ENCODE measurements at places on chromosomes 6 and 20.
A peak's percentile ranks its signal among the peaks of the same experiment; 100 is the strongest.

DNA sequence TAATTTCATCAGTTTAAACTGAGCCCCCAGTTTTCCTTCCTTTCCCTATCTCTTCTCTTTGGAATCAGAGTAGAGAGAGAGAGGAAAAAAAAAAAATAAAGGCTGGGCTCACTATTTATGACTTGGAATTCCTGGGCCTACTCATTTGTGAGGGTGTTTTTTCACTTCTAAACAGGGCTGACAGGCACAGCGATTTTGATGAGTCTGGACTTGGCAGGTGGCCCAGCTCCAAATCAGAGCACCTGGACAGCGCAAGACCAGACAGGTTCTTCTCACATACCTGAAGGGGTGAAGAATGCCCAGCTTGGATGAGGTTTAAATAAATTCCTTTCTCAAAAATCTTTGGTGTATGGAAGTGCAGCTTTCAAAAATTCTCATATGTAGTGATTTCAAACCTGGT, 122.2 kb downstream of the KIF13A start:
- no peak for DNase-seq

DNA sequence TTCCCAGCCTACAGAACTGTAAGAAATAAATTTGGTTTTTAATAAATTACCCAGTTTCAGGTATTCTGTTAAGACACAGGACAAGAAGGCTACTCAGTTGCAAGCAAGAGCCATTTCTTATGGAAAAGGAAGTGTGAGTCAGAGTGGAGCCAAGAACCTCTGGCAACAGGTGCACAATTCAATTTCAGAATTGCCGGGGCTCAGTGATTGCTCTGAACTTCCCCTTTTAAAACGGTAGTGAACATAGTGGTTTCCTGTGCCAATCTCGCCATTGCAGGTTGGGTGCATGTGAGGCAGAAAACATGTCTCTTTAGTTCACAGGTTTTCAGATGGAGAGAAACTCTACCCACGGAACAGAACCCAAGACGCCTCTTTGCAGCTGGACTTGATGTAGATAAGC, 16.4 kb downstream of the PIGT start:
- no peak for DNase-seq

- no peak for DNase-seq
These were observed 218.4 kb downstream of the LMBRD1 start for GRCh38 chr6:69578361-69578890.

DNA sequence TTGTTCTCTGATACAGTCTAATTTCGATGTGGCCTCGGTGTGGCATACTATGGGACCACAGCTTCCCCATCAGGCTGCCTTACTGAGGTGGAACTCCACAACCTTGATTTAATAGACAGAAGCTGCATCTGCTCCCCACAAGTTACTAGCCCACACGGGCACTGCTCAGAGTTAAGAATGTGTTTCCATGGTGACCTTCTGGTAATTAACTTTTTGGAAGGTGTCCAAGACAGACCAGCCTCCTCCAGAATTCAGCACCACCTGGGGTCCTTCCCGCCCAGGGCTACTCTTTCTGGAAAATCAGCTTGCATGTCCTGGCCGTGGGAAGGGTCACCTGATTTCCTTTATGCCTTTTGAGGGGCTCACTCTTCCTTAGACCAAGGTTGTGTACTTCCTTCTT, 48.7 kb upstream of the CDH4 start:
- no peak for DNase-seq

GRCh38 chr6:42367353-42368011, 84.2 kb downstream of the TRERF1 start:
- DNase-seq: no peak

DNA sequence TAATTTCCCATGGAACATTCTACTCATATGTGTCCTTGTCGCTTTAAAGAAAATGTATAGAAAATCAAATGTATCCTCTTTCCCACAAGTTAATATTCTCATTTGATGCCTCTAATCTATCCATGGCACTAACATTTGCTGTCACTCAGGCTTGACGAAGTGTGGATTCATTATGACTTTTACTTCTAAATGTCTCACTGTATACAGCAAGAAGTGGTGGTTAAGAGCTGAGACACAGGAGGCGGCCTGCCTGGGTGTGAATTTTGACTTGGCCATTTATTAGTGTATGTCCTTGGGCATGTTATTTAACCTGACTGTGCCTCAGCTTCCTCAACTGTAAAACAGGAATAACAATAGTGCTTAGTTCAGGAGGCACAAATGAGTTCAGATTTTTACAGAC, 70.0 kb downstream of the TRMT6 start:
- no peak for DNase-seq

DNA sequence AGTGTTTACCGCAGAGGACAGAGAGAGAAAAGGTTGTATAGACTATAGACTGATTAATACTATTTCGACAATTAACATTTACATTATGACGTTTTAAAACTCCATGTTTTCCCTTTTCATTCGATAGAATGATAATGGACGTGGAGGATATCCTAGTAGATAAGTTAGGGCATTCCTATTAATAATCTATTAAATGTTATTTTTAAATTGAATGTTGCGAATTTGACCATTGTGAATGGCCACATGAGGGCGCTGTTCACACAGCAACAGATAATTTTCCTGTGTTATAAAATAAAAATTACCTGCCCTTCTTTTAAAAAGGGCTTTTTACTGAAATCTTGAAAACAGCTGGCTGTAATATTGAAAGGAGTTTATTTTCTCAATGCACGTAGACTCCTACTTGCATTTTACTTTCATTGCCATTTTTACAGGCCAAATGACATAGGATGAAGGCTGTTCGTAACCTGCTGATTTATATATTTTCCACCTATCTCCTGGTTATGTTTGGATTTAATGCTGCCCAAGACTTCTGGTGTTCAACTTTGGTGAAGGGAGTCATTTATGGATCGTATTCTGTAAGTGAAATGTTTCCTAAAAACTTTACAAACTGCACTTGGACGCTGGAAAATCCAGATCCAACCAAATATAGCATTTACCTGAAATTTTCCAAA, 3.3 kb downstream of the ADGRB3 start:
- no peak for DNase-seq

DNA sequence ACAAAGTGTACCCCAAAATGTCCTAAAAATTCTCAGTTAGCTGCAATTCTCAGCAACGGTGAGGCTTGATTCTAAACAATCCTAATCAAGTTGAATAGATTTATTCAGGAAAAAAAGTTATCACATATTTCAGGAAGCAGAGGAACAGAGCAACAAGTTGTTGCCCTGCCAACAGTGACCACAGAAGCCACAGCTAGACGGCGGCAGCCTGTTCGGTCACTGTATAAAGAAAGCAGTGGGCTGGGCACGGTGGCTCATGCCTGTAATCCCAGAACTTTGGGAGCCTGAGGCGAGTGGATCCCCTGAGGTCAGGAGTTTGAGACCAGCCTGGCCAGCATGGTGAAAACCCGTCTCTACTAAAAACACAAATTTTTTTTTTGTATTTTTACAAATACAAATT, 171.2 kb upstream of the BMP5 start:
- no peak for DNase-seq

GRCh38 chr6:163226836-163227485, 187.6 kb upstream of the QKI start:
- no peak for DNase-seq

- no peak for DNase-seq
These were observed 120.2 kb upstream of the MAP3K4 start for GRCh38 chr6:160871320-160871719.

DNA sequence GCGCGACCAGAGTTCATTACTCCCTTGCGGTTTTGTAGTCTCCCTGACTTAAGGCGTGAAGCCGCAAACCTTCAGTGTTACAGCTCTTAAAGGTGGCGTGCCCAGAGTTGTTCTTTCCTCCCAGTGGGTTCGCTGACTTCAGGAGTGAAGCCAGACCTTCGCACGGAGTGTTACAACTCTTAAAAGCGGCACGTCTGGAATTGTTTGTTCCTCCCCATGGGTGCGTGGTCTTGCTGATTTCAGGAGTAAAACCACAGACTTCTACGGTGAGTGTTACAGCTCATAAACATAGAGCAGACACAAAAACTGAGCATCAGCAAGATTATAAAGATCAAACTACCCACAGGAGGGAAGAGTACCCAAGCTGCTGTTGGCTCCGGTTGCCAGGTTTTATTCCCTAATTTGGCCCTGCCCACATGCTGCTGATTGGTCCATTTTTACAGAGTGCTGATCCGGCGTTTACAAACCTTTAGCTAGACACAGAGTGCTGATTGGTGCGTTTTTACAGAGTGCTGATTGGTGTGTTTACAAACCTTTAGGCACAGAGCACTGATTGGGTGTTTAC, 10.4 kb downstream of the TMEM14C start:
- DNase-seq: peak; percentile 7

- no peak for DNase-seq
These were observed 12.1 kb upstream of the EYS start for GRCh38 chr6:65719101-65719500.

DNA sequence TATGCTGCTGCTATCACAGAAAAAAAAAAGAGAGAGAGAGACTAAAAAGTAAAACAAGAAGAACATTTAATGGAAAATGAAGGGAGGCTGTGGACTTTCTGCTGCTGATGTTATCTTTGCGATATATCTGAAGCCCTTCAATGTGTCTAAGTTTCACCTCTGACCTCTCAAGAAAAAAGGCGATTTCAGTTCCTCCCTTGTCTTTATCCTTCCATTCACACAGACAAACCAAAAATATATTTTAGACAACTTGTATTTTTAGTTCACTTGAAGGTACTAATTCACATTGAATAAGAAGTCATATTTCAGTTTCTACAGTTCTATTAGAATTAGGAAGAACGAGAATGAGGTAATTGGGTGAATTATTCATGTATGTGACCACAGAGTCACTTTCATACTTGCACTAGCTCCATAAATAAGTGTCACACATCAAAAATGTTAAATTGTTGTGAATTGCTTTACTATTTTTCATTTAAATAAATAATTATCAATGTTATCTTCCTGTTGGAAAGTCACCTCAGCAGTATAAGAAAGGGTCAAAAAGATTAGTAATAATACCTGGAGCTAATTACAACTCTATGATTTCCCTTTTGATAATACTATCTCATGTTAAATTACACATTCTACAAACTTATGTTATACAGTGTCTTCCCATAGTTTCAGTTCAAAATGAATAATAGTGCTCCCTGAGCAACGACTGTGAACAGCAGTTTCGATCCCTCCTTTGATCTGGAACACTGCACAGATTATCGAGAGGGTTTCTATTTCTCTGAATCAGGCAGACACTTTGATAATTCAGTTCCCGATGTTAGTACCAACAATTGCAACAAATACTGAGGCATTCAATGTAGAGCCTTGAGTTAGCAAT, 85.2 kb upstream of the PLCB4 start:
- no peak for DNase-seq

GRCh38 chr6:28648035-28648877, 122.6 kb downstream of the GPX5 start:
- DNase-seq: peak; percentile 27
